Activated CD4-positive, CD25-positive, alpha-beta regulatory T cell treated with anti-CD3 and anti-CD28 coated beads, Interleukin-2, amount 50 U/mL, for 16 hours (primary cell): ENCODE measurements at places on chromosomes 1 and 21.

DNA sequence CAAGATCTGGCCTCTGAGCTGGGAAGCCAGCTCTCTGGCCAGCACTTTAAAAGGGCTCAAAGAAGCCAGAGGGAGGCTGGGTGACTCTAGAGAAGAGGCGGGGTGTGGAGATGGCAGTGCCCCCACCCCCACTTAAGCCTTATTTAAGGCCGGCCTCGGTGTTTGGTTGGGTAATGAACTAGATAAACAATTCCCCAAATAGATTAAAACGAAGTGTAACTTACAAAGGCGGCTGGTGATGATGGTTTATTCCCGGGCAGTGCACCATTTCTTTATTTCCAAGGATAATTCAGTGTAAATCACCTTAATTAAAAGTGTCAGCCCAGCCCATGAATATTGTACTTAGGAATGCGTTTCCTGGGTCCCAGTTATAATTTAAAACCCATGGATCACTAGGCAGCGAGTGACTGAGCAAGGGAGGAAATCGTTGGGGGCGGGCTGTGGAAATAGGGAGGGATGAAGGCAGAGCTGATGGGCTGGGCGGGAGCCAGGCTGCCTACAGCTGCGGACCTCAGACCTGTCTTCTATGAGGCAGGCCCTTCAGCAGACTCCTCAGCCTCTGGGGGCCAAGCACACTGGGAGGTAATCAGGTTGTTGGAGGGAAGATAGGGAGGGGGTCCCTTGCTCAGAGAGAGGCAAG is 54.9 kb downstream of the TMEM53 start:
- no peak for DNase-seq

DNA sequence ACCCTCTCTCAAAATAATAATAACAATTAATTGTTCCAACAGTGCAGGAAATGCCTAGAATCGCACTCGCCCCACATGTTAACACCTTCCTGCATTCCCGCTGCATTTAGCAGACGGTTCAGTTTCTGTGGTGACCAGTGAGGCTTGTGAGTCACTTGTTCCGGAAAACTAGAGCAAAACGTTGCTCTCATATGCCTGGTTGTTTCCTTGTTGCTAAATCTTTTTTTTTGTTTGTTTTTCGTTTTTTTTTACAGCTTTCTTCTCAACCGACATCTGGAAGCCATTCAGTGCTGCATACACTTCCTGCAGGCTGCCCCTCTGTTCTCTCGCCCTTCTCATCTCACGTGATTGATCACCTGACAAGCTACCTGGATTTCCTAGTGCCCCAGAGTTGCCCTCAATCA is 56.9 kb upstream of the TMPRSS2 start:
- DNase-seq = no peak

DNA sequence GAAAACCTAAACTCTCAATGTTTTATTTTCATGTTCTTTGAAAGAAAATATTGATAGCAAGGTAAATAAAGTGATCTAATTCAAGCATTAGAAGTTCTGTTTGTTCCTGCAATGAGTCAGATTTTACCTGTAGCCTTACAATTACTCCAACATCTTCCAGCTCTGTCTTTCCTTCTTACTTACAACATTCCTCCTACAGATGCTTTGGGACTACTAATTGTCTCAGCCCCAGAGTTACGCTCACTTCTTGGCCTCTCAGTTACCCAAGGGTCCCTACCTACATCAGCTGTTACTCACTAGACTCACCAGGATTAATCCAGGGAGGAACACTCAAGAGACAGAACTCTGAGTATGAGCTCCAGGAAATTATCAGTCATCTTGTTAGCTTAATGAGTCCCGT is 26.4 kb downstream of the OR14A16 start:
- DNase-seq = no peak

GRCh38 chr1:237566581-237566980 is 324.1 kb downstream of the ZP4 start:
- no peak for DNase-seq

- DNase-seq = no peak
Observed at GRCh38 chr1:41259221-41259620, 17.1 kb upstream of the SCMH1 start.

- DNase-seq = no peak
Observed at GRCh38 chr1:83555871-83556270, 443.1 kb downstream of the TTLL7 start.

GRCh38 chr1:26046246-26047095 is 553 bp upstream of the SLC30A2 start:
- DNase-seq = no peak

DNA sequence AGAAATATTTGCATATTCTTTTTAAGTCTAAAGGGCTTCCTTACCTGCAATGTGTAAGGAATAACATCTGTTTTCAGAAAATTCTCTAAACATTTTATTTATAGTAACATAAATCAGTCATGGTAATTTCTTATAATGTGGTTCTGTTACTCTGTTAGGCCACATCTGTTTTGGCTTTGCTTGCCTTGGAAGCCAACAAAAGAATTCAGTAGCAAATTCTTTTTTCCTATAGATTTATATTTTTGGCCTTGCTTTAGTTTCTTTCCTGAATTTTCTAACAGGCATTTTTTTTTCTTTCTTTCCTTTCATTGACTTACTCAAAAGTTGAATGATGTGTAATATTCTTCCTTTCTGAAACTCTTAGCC is 72.2 kb downstream of the OSBPL9 start:
- no peak for DNase-seq

DNA sequence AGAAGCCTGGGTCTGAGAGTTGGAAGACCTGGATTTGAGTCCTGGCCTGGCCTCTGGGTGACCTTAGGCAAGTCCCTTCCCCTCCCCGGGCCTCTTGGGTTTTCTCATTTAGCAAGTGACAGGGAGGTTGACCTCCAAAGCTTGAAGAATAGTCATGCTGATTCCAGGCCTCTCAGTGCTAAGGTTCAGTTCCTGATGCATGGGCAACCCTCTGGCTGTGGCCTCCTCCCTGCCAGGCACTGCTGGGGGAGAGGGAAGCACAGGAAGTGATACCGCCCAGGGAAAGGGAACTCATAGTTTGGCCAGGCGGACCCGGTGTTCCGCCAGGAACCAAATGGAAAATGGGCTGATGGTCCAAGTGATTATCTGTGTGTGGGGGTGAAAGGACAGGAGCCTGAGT is 23.6 kb upstream of the WASF2 start:
- DNase-seq = no peak

- no peak for DNase-seq
Observed at GRCh38 chr1:174032671-174033222, 10.6 kb upstream of the RC3H1 start.

- no peak for DNase-seq
Observed at GRCh38 chr1:98078596-98078995, 157.8 kb upstream of the DPYD start.

GRCh38 chr1:172442843-172443565 is 865 bp downstream of the PIGC start:
- no peak for DNase-seq

DNA sequence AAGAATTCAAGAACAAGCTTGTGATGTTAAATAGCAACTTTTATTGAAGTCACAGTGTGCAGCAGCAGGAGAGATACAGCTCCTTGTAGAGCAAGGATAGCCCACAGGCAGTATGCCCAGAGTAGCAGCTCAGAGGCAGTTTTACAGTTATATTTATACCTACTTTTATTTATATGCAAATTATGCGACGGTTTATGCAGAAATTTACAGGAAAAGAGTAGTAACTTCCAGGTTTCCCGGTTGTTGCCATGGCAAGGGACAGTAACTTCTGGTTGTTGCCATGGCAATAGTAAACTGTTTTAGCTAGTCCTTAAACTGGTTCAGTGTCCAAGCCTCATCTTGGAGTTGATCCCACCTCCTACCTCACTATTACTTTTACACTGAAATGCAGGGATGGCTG is 344.6 kb upstream of the LYPLAL1 start:
- no peak for DNase-seq

GRCh38 chr1:16484931-16485330 is 29.2 kb downstream of the RNU1-1 start:
- DNase-seq = no peak

GRCh38 chr1:34980715-34981114 is 4.4 kb downstream of the TMEM35B start:
- DNase-seq = no peak

GRCh38 chr1:54315099-54315498 is 91.1 kb downstream of the SSBP3 start:
- DNase-seq = no peak

DNA sequence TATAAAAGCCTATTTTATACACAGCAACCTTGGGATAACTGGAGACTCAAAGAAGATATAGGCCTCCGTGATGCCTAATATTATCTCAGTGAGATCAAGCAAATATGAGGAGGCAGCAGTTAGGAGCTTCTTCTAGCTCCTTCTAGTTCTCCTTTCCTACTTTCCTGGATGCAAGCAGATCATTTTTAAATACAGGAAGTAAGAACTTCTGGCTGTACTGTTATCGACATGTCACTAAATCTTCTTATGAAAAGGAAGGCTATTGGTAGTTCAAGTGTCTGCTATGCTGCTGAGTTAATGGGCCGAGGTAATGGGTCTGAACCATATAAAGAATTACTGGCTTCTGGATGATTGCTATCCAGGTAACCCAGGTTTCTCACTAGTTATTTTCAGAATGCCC is 15.9 kb downstream of the HSPA13 start:
- DNase-seq = no peak

GRCh38 chr1:45870500-45870899 is 67.1 kb downstream of the MAST2 start:
- DNase-seq = no peak

- DNase-seq = no peak
Observed at GRCh38 chr1:77925518-77925917, 37.1 kb downstream of the NEXN start.

- DNase-seq = no peak
Observed at GRCh38 chr1:42932442-42932941, 26.2 kb downstream of the SLC2A1 start.

GRCh38 chr21:26170471-26171257 is at the start of gene APP:
Gene APP, minus strand, starts transcription at chr21:26170770. Its CDS starts 150 bp downstream, at chr21:26170620.
- peak; percentile 74 for DNase-seq

DNA sequence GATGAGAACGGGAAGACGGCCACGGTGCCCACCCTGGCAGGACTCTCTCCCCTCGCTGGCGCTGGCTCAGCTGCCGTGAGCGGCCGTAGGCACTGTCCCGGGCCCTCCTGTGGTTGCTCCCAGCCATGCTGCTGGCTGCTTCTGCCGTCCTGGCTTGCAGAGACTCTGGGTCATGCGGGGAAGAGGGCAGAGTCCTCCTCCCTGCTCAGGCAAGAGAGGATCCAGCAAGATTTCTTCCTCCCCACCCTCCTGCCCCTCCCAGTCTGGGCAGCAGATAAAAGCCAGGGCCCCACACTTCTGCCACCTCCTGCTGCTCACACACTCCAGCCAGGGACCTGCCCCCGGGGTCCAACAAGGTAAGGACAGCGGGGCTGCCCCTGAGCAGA is 60.1 kb downstream of the AGPAT3 start:
- DNase-seq = no peak

DNA sequence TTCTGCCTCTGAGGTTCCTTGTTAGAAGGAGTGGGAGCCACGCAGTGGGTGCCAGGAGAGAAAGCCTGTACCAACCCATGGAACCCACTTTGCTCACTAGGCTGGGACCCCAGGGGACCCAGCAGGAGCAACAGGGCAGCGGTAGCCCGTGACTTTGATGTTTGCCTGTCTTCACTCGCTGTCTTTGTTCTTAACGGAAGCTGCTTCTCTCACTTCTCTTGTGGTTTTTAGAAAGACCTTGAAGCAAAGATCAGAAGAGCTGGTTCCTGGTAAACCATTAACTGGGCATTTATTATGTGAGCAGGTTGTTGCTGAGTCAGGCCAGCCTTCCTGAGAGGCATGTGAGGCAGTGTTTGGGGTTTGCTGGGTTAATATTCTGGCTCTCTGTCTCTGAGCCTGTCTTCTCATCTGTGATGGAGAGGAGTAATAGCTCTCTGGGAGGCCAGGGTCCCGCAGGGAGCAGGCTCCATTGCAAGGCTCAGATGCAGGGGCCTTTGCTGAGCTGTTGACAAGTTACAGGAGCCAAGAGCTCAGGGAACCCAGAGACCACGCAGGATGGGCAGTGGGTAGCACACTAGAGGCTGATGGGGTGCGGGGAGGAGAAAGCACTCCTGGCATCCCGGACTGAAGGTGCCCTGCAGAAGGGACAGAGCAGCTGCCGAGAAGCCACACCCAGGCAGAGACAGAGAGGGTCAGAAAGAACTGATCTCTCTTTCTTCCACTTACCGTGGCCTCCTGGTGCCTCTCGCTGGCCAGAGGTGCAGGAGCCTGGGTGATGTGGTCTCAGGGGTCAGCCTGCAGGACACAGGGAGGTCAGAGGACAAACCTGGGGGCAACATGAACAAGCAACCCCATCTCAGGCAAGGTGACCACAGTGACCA is 367.5 kb upstream of the C1orf174 start:
- DNase-seq = no peak

- DNase-seq = no peak
Observed at GRCh38 chr1:11731691-11732283, 4.1 kb upstream of the AGTRAP start.

DNA sequence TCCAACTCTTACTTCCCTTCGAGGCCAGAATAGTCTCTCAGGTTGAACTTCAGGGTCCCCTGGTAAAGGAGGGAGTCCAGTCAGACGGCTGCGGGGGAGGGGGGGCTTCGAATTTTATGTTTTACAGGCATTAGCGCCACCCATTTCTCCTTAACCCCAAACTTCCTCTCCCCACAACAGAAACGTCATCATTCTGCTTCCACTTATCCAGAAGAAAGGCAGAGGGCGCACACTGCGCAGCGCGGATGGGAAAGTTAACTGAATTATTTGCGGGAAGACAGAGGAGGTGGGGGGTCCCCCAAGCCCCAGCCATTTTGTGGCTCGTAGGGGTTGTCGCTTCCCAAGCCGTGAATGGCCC is 529 bp upstream of the PRMT2 start:
- no peak for DNase-seq

DNA sequence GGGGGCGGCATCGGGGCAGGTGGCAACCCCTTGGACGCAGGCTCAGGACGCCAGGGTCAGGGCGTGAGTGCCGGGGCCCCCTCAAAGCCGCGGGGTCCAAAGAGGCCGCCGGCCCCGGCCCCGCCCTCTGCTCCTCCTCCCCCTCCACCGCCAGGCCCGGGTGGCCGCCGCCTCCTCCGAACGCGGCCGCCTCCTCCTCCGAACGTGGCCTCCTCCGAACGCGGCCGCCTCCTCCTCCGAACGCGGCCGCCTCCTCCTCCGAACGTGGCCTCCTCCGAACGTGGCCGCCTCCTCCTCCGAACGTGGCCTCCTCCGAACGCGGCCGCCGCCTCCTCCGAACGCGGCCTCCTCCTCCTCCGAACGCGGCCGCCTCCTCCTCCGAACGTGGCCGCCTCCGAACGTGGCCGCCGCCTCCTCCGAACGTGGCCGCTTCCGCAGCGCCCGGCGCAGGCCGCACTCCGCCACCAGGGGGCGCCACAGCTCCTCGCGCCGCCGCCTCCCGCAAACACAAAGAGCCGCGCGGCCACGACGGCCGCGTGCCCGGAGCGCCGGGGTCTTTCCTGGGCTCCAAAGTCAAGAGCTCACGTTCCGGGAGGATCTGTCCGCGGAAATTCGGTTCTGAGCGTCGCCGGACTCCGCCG is 19.3 kb upstream of the SAMD11 start:
- DNase-seq = peak; percentile 59

- no peak for DNase-seq
Observed at GRCh38 chr1:179142889-179143299, 61.0 kb downstream of the TOR3A start.
